ENCODE measurements at places on chromosomes 2 and 18.

GRCh38 chr2:88090446-88091283 lies 23.0 kb downstream of the SMYD1 start:
- no peak for DNase-seq

- no peak for DNase-seq
Observed at GRCh38 chr2:161434118-161434517, 18.0 kb downstream of the TBR1 start.

- DNase-seq = no peak
Observed at GRCh38 chr2:36329746-36330472, 25.7 kb upstream of the CRIM1 start.

DNA sequence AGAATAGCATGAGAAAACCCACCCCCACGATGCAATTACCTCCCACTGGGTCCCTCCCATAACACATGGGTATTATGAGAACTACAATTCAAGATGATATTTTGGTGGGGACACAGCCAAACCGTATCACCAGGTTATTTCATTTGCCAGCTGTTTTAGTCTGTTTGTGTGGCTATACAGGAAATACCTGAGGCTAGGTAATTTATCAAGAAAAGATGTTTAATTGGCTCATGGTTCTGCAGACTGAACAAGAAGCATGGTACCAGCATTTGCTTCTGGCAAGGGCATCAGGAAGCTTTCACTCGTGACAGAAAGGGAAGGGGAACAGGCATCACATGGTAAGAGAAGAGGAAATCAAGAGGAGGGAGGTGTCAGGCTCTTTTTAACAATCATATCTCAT lies 329.2 kb downstream of the GULP1 start:
- DNase-seq = no peak

GRCh38 chr2:201327678-201328077 lies 29.5 kb downstream of the FLACC1 start:
- DNase-seq = no peak

DNA sequence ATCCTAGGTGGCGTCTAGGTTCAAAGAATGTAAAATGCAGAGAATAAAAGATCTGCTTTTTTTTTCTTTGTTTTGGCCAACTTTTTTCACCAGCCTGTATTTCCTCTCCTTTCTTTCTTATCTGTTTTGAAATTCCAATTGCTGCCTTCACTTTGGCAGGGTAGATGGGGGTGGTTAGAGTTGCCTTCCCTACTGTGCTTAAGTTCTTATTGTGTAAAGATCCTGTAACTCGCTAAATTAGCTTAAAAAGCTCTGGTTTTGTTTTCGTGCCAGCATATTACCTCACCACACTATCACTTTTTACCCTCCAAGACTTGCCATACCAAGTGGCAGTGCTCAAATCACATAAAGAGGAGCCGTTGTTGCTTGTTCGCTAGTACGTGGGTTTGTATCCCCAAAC lies 921.7 kb downstream of the DPP10 start:
- DNase-seq = no peak

GRCh38 chr18:21451851-21452250 lies 148.7 kb downstream of the ESCO1 start:
- no peak for DNase-seq

DNA sequence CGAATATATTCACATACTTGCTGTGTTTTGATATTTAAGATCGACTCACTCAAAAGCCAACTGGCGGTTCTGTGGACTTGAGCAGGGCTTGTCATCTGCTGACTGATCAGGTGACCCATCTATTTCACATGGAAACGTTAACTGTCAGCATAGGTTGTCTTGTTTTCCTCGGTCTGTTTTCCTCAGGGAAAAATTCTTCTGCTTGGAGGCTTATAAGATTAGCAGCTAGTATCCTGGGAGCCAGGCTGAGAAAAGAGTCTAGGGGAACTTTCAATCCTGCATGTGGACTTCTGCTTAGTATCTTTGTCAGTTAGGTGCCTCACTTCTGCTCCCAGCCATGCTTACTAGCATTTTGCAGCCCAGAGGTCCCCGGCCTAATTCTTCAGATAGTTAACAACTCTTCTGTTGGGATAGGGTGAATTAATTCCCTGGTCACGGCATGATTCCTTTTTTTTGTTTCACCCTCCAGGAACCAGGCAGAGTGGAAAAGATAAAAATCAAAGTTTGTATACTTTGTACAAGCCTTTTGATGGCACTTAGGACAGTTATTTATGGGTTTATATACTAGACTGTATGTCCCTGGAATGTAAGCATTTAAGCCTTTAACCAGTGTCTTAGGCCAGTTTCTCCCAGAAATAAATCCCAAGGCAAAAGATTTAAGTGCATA lies 226.0 kb downstream of the GULP1 start:
- DNase-seq = no peak

DNA sequence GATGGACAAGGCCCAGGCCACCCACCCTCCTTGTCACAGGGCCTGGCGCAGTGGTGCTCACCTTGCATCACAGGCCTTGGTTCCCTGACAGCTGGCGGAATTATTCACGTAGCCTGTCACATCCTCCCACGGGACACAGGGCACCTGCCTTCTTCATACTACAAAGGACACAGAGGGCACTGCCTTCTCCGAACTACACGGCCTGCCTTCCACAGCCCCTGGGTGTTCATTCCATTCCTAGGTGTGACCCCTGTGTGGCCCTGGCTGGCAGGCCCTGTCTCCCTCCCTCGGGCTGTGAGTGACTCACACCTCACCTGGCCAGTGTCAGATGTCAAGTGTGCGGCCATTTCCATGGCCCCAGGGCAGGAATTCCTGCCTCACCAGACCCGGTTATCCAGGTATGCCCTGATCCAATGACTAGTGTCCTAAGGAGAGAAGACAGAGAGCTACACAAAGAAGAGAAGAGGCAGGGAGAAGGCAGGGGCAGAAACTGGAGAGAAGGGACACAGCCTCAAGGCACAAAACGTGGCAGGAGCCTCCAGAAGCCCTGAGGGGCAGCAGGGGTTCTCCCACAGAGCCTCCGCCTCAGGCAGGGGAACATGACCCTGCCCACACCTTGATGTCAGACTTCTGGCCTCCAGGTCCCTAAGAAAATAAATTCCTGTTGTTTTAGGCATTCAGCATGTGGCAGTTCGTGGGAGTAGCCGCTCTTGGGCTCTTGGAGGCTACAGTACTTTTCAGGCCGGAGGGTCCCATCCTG lies 43.4 kb downstream of the MBP start:
- peak; percentile 85 for DNase-seq

Measured in MCF 10A (cell line).